ENCODE measurements at places on chromosomes 12 and 14. TPM values are rescaled to one million over a fixed set of nuclear protein-coding genes. Genes with fewer than 3 reads are reported as not detected.

The TAS2R46 gene
- total RNA-seq: 2.0 TPM

The FOXN4 gene
- total RNA-seq: not detected

The CLEC4C gene
- total RNA-seq: not detected

The NEUROD4 gene
- 0.05 TPM for total RNA-seq

The RASSF9 gene
- total RNA-seq: not detected

The TEX52 gene
- 0.17 TPM for total RNA-seq

The LBHD2 gene
- not detected for total RNA-seq

The KRT77 gene
- total RNA-seq: not detected
